ENCODE measurements at places on chromosomes 12 and 14.

DNA sequence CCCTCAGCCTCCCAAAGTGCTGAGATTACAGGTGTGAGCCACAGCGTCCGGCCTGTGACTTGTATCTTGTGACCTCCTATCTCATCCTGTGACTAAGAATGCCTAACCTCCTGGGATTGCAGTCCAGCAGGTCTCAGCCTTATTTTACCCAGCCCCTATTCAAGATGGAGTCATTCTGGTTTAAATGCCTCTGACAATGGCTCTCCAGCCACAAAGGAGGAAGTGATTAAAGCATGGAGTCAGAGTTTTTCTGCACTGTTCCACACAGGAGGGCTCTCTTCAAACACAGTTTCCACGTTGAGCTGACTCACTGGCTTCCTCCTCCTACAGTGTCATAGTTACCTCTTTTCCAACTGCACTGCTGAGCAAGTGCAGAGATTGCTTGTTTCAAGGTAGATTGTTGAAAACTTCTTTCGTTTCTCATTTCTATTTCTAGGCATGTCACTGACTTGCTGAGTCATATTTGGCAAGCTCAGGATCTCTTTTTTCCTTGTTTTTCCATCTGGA is 383.8 kb downstream of the PCNX1 start:
- DNase-seq, result no peak

DNA sequence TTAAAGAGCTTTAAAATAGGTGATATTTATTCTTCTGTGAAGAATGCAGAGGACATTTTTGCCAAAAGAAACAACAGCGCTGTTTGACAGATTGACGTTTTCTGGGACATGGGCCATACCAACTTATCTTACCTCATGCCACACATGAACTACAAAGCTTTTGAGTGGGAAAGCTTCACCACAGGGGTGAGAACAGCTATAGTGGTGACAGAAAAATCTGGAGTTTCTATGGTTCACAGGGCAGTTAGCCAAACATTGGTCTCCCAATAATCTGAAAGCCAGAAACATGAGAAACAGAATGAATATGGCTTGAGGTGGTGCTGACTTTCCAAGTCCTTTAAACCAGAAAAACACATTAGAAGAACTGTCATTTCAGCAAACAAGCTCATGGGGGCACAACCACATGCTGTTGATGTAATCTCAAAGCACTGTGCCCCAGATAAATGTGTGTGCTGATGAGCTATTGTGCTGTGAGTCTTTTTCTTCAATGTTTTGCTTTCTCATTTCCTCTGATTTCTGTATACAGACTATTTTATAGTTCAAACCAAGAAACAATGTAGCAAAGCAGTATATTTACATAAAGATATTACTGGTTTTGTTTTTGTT is 905.4 kb downstream of the SLC16A7 start:
- DNase-seq, result peak; percentile 13

DNA sequence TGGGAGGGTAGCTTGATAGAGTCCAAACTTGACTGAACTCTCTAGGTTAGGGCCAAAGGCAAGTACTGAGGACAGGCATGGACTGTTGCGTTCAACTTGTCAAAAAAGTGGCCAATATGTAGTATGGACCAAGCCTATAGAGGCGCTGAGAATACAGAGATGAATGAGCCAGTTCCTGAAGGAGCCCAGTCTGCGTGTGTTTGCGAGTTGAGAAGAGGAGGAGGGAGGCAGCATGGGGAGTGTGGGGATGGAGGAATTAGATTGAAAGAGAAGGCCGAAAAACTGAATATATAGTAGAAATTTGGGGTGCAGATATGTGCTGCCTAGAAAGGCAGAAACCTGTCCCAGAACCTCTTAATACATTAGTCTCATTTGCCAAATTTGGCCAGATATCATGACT is 412.4 kb downstream of the PCNX1 start:
- DNase-seq, result peak; percentile 39

DNA sequence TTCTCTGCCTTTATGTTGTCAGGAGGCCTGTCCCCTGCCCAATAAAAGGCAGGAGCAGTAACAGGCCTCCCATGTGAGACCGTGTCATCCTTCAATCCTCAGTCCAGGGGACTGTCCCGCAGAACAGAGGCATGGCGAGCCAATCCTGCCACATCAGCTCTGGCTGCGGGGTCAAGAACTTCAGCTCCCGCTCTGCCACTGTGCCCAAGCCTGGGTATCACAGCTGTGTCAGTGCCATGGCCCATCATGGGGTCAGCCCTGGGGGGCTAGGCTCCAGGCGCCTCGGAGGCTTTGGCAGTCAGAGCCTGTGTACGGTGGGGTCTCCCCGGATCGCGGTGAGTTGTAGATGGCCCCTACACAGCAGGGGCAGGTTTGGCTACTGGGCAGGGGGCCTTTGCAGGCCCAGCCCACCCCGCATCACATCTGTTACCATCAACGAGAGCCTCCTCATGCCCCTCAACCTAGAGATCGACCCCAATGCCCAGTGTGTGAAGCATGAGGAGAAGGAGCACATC is 19.9 kb upstream of the KRT83 start:
- DNase-seq, result no peak

- DNase-seq, result no peak
Observed at GRCh38 chr14:64209444-64210131, 84.6 kb downstream of the ESR2 start.

- DNase-seq, result peak; percentile 57
Observed at GRCh38 chr12:22334410-22335100, at the start of gene ST8SIA1. ST8SIA1 (minus strand) TSS chr12:22334707; CDS start chr12:22334232, 475 bp downstream.
